ENCODE measurements at places on chromosomes 7 and 10.

DNA sequence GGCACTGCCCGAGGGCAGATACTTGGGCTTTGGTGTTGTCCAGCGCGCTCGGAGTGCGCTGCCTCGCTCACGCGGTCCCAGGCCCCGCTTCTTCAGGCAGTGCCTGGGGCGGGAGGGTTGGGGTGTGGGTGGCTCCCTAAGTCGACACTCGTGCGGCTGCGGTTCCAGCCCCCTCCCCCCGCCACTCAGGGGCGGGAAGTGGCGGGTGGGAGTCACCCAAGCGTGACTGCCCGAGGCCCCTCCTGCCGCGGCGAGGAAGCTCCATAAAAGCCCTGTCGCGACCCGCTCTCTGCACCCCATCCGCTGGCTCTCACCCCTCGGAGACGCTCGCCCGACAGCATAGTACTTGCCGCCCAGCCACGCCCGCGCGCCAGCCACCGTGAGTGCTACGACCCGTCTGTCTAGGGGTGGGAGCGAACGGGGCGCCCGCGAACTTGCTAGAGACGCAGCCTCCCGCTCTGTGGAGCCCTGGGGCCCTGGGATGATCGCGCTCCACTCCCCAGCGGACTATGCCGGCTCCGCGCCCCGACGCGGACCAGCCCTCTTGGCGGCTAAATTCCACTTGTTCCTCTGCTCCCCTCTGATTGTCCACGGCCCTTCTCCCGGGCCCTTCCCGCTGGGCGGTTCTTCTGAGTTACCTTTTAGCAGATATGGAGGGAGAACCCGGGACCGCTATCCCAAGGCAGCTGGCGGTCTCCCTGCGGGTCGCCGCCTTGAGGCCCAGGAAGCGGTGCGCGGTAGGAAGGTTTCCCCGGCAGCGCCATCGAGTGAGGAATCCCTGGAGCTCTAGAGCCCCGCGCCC, at the start of gene NPY:
TSS of gene NPY (plus strand) at position 294 of the 802 bp plus-strand sequence. CDS start 1,051 bp downstream, outside the sequence.
- DNase-seq, result no peak

- no peak for DNase-seq
Observed at GRCh38 chr7:17132726-17133125, 165.7 kb upstream of the AHR start.

DNA sequence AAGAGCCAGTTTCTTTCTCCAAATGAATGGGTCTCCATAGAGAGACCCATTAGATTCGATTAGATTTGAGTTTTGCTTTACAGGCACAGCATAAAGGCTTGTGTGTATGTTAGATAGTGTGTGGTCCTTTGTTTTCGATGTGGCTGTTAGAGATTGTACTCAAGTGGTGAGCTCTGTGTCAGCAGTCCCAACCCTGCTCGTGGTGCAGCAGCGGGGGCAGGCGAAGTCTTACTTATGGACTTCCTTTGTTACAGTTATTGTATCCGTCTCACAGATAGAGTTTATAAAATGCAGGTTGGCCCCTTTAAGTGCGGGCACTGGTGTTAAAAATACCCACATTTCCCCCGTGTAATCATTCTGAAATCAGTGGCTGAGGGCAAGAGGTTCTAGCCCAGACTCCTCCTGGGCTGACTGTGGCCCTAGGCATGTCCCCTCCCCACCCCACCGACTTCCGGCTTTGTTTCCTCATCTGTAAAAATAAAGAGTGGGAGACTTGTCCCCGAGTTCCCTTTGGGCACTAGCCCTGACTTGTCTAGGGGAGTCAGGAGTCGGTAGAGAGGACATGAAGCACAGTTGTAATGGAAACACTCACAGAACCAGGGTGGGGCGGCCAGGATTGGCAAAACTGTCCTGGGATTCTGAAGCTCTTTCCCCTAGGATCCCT, 28.6 kb downstream of the MTURN start:
- DNase-seq, result no peak

DNA sequence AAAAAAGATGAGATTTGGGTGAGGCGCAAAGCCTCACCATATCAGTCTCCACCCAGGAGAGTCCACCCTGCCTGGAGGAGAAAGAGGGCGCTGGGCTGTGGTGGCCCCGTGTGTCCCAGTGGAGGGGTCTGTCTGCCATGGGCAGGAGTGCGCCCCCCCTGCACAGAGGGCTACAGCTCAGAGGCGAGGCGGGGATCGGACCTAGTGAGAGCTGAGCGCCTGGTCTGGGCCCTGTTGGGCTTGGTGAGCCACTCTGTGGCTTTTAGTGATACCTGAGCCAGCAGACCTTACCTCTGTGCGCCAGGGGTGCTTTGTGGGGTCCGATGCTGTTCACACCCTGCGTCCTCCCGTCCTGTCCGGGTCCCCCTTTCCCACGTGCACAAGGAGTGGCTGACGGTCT, 25.9 kb upstream of the GNA12 start:
- no peak for DNase-seq

DNA sequence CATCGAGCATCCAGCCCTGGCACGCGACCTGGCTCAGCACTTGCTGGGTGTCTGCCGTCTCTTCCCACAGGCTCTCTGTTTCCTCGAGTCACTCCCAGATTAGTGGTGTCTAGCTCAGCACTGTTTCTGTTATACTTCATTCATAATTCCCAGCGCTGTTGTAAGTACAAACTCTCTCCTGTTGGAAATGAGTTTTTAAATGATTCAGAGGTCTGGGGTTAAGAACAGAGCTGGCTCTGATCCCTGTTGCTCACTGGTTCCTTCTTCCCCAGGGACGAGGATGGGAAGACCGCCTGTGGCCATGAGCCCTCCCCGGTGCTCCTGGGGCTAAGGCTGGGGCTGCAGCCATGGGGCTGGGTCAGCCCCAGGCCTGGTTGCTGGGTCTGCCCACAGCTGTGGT, 17.3 kb upstream of the C10orf95 start:
- DNase-seq, result no peak

GRCh38 chr10:20768843-20769242, 128.3 kb downstream of the NEBL start:
- no peak for DNase-seq

DNA sequence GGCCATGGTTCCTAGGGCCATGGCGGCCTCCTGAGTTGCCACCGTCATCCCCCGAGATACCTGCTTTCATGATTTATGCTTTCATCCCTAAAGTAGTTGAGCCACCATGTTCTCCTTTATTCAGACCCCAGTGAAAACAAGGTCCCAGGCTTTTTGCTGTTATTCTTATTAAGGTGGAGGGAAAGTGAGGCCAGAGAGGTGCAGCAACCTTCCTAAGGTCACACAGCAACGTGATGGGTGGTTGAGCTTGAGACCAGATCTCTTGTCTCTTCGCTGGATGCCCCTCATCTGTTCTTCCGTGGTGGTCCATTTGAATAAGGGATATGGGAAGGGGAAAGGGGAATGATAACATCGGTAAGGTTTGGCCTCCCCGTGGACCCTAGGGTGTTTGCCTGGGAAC, 142.2 kb downstream of the C10orf105 start:
- no peak for DNase-seq

- no peak for DNase-seq
Observed at GRCh38 chr7:5226921-5227785, 37.1 kb downstream of the WIPI2 start.

DNA sequence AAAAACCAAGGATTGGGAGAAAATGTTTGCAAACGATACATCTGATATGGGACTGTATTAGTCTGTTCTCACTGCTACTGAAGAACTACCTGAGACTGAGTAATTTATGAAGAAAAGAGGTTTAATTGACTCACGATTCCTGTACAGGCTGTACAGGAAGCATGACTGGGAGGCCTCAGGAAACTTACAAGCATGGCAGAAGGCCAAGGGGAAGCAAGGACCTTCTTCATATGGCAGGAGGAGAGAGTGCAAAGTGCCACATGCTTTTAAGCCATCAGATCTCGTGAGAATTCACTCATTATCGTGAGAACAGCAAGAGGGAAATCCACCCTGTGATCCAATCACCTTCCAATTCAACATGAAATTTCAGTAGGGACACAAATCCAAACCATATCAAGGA, 11.0 kb downstream of the ZNF713 start:
- DNase-seq, result no peak

DNA sequence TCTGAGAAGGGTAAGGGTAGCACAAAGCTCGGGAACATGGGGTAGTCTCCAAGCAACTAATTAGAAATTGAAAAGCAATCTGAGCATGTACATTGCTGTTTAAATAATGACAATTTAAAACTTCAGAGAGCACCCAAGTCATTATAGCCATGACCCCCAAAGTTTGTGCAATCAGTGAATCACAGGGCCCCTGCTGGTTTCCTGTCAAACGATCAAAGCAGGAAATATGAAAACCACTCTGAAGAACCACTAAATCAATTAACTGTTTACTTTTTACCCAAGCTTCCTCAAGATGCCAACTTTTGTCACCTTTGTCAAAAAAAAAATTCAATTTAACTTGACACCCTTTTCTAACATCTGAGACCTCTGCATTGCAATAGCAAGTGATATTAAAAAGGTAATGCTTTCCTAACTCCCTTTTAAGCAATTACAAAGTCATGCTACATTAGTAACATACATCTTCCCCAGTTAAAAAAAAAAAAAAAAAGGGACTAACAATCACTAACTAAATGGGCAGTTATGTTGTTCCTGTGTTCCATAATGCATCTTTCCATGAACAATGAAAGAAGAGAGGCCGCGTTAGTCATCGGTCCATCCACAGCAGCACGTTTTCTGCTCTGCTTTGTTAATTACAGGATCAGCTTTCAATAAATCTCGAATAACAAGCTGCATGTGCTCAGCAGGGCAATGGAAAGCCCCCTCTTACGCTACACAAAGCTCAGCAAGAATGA, 80.6 kb downstream of the ETV1 start:
- no peak for DNase-seq

GRCh38 chr10:61837755-61838171, 63.7 kb upstream of the ARID5B start:
- DNase-seq, result no peak

GRCh38 chr10:70588859-70589570, 13.5 kb downstream of the PRF1 start:
- DNase-seq, result no peak

- DNase-seq, result no peak
Observed at GRCh38 chr7:70343519-70343918, 745.2 kb downstream of the AUTS2 start.

GRCh38 chr10:128596906-128597305, 470.7 kb upstream of the MKI67 start:
- DNase-seq, result no peak

DNA sequence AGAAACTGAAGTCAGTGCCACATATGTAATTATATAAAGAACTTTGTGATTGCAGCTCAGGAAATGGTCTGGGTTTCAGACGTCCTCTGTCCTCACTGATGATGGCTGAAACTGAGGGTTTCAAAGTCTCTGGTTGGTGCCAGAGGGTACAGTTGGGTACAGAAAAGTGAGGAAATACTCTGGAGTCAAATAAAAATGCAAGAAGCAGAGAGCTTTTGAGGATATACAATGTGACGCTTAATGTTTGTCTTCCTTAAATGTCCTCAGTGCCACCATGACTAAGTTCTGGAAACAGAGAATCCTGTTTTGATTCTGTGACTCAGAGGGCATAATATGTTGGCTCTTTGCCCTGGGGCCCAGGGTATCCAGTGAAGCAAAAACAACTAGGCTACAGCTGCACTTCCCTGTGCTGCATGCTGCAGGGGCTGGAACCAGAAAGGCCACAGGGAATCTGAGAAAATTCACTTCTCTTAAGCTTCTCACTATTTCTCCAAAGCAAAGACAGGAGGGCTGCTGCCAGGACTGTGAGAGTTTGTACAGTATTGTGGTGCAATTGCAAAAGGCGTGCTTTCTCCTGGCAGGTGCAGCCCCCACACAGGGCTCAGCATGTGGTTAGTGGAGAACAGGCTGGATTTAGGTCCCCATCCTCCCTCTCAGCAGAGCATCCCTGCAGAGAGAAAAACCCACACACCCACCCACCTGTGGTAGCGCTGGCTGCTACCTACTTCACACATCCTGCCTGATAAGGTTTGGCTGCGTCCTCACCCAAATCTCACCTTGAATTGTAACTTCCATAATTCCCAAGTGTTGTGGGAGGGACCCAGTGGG, 169.5 kb upstream of the SVIL start:
- DNase-seq, result no peak

GRCh38 chr10:84008878-84009277, 130.4 kb upstream of the GHITM start:
- DNase-seq, result peak; percentile 16

- DNase-seq, result no peak
Observed at GRCh38 chr7:87013840-87014190, 45.6 kb downstream of the ELAPOR2 start.

DNA sequence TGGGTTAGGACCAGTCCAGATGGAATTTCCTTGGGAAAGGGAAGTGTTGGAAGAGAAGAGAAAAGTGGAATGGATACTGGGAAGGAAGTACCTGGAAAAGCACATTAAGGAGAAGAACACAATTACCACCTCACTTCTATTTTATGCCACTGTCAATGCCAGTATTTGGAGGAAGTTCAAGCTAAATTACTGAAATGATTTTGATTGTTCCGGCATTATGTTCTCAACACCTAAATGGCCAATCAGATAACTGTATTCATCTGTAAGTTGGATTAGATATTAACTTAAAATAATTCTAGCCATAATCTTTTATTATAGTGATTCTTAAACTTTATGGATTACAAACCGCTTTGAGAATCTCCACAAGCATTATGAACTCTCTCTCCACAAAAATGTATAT, 7.3 kb downstream of the NPVF start:
- no peak for DNase-seq

DNA sequence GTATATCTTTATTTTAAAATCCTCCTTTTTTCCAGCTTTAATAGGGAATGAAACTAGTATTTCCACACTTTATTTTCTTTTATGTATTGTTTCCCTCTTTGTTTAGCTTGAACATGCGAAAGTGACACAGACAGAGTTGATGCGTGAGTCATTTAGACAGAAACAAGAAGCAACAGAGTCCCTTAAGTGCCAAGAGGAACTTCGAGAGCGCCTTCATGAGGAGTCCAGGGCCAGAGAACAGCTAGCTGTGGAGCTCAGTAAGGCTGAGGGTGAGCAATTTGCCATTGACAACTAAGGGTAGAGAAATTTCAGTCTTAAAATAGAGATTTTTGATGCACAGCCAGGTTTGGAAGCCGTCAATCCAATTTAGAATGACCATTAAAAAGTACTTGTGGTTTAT, 73.1 kb downstream of the CYP51A1 start:
- no peak for DNase-seq

GRCh38 chr7:1007901-1008300, 24.9 kb downstream of the CYP2W1 start:
- no peak for DNase-seq

GRCh38 chr10:97711640-97712572, 1.6 kb upstream of the MARVELD1 start:
- no peak for DNase-seq

DNA sequence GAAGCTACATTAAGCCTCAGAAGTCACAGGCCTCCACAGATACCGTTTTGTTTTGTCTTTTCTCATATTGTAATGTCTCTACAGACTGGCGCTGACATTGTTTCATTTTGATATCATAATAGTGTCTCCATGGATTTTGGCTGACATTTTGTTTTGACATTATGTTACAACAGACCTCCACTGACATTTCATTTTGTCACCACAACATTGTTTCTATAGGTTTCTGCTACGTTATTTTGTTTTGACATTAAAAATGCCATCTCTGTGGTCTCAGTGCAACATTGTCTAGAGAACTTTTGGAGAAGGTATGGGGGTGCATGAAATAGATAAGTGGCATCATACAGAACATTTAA, 666.8 kb downstream of the PARD3 start:
- no peak for DNase-seq

All from stimulated activated CD8-positive, alpha-beta memory T cell treated with anti-CD3 and anti-CD28 coated beads, Interleukin-15, amount 100 ng/mL, for 48 hours (primary cell).